ENCODE measurements at places on chromosomes 1 and 21. TPM values are rescaled to one million over a fixed set of nuclear protein-coding genes. Genes with fewer than 3 reads are reported as not detected.

DNA sequence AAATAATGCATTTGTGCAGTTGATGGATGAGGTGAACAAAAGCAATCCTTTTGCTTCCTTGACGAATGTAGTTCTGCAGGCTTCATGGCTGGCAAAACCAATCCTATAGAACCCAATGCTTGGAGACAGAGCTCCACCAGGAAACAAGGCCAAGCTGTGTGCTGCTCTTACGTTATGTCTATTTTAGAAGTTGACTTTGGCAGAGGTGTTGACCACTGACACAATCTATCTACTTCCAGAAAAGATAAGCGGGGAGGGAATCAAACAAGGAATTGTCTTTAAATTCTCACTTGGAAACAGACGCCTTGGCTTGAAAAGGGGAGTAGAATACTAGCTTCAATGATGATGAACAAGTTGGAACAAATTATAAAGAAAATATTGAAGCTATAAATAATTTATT lies 211.2 kb downstream of the SETD4 start:
- DNase-seq: no peak
- peaks cover 32% of the 10 kb centered on the region for H3K27me3 ChIP-seq
- no peak overlapping the region for H3K4me3 ChIP-seq
- H3K36me3 ChIP-seq: no peaks in the 10 kb centered on the region

DNA sequence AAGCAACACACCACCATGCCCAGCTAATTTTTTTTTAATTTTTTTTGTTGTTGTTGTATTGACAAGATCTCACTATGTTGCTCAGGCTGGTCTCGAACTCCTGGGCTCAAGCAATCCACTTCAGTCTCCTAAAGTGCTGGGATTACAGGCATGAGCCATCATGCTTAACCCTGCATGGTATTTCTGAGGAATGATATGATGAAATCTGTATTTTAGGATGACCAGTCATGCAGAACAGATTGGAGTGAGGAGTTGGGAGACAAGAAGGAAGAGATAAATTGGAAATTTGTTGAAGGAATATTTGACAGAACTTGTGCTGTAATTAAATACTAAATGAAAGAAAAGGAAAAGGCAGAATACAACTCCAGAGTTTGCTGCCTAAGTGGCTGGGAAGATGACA lies 4.7 kb upstream of the NDUFS5 start:
- H3K27ac ChIP-seq: no peak overlapping the region
- DNase-seq: no peak
- H3K36me3 ChIP-seq: peaks cover under 1% of the 10 kb centered on the region
- H3K27me3 ChIP-seq: no peaks in the 10 kb centered on the region
- no peak overlapping the region for H3K4me3 ChIP-seq

FCAMR gene
- not detected for total RNA-seq

- peaks cover 24% of the 10 kb centered on the region for H3K36me3 ChIP-seq
- H3K27me3 ChIP-seq: no peaks in the 10 kb centered on the region
- peak overlapping the region; percentile 72 for H3K4me3 ChIP-seq
- peaks cover 6% of the 10 kb centered on the region for H3K4me1 ChIP-seq
These were observed 1.2 kb downstream of the ZFP69 start for GRCh38 chr1:40478276-40478675.

RAP1GAP gene
- 0.22 TPM for total RNA-seq
